ENCODE measurements at places on chromosomes 2 and 18.

GRCh38 chr2:1546023-1546591, 132.8 kb downstream of the TPO start:
- no peak for DNase-seq

DNA sequence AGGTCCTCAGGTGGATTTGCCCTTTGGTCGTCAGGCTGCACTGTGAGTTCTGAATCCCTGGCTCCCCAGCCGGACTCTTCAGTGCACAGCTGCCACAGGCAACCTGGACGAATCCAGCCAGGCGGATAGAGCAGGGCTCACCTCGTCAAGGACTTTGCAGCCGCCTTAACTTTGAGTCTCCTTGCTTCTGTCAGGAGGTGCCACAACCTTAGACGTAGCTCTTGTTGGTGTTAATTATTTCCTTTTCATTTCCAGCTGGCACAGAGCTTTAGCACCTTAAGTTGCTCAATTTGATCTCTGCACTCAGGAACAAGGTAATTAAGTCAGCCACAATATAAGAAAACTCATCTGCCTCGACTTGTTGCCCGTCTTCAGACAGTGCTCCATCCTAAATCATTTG, 17.7 kb downstream of the SMIM21 start:
- DNase-seq, result no peak

GRCh38 chr18:11020161-11020853, 129.1 kb downstream of the PIEZO2 start:
- DNase-seq, result no peak

- no peak for DNase-seq
Measured at GRCh38 chr2:139876321-139876720, 1096.1 kb upstream of the NXPH2 start.

DNA sequence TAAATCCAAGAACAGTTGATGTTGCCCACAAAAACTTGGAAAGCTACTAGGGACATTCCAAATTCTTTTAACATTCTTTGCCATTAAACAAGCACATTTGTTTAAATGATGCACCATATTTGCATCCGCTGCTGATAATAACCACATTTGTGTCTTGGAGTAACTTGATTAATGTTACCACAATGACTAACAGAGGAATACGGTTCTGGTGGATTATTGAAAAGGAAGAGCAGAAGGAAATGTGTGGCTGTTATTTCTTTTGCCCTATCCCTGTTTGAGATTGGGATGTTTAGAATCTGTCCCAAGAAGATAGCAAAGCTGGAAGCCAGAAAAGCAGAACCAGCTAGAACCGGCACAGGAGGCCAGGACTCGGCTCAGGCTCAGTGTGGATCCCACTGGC, 39.2 kb upstream of the RASGRP3 start:
- no peak for DNase-seq

GRCh38 chr2:2234398-2235195, 96.5 kb downstream of the MYT1L start:
- peak; percentile 60 for DNase-seq

DNA sequence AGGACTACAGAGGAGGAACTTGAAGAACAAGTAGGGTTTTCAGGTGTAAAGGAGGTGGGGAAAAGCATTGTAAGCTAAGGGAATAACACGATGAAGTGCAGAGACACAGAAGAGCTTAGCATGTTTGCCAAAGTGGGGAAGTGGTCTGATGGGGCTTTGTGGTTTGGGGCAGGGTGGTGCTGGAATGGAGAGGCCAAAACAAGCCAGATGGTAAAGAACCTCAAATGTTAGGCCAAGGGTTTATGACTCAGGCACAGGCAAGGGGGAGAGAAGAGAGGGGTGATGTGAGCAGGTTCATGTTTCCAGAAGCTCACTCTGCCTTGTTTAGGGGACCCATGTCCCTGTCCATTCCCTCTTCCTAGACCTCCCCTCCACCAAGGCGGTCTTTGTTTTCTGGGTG, 104.5 kb upstream of the YWHAQ start:
- no peak for DNase-seq

- DNase-seq, result no peak
Measured at GRCh38 chr2:69291721-69292120, 95.3 kb downstream of the GFPT1 start.

- peak; percentile 71 for DNase-seq
Measured at GRCh38 chr2:1366546-1367134, 46.6 kb upstream of the TPO start.

DNA sequence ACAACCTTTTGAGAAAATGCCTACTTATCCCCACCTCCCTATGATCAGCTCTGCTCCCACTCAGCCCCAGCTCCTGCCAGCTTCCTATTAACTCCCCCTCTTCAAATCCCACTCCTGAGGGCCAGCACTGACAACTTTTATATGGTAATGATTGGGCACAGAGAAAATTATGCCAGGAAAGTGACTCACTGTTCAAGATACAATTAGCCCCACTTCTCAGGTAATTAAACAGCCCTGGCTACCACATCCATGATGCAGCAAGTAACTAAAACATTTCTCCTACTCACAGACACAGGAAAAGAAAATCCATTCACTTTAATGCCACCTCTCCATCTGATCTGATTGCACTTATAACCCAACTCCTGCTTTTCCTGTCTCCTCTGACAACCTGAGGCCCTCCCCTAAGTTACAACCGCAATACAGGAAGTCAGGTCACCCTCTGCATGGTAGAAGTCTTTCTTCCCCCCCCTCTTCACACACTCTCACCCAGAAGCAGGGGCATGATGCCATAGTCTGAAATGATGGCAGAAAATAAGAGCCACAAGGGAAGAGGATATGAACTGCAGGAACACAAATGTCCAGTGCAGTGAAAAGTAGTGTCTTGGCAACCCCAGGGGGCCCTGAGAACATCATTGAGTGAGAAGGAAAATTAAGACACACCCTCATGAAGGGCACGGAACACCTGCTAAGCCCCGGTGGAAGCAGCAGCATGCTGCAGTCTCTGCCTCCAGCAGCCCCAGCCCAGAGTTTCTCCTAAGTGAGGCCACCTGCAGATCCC, 54.4 kb downstream of the STK39 start:
- peak; percentile 75 for DNase-seq

GRCh38 chr2:118250001-118250400, 161.7 kb downstream of the INSIG2 start:
- no peak for DNase-seq

- no peak for DNase-seq
Measured at GRCh38 chr2:48170281-48170680, 264.0 kb upstream of the FBXO11 start.

DNA sequence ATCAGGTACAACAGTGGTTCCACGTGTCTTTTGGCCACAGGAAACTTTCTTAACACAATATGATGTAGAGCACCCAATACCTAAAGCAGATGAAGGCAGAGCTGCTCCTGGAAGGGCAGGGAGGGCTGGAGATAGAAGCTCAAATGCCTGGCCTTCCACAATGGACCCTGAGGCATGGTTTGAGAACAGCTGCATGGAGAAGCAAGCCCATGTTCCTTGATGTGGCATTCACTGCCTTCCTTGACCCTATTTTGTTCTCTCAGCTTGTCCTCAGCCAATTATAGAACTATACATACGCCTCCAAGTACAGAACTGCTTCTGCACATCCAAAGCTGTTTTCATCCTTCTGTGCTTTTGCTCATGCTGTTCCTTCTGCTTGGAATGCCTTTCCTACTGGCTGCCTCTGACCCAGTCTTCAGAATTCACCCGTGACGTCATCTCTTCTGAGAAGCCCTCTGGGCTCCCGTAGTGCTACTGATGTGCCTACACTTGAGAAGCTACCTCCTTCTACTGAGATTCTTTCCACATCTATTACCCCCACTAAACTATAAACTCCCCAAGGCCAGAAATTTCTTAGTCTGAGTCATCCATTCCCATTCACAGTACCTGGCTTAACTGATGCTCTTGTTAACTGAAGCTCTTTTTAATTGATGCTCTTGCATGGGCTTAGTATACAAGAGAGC, 69.9 kb downstream of the CHRNA1 start:
- DNase-seq, result no peak
